Naive B cell (primary cell): ENCODE measurements at places on chromosomes 7 and 10.

DNA sequence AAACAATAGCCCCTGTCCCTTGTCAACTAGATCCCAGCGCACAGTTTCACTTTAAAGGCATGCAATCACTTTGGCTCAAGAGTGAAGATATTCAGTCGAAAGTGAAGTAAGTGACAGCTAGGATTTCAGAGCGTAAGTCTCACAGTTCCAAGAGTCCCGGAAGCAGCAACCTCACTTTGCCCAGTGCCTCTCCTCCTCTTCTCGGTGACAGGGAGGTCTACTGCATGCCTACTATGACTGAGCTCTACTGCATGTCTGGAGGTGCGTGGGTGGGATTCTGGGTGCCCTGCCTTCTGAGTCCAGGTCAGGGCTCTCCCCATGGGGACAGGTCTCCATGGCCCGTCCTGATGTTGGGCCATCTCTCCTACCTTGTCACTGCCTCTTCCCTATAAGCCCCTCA lies 17.0 kb downstream of the PRKCQ start:
- DNase-seq, result no peak

GRCh38 chr7:2870471-2870931 lies 26.4 kb upstream of the GNA12 start:
- peak; percentile 43 for DNase-seq

GRCh38 chr10:93077860-93078337 lies 4.2 kb downstream of the CYP26A1 start:
- no peak for DNase-seq

- DNase-seq, result no peak
These were observed 185.8 kb downstream of the GRM8 start for GRCh38 chr7:127066974-127067373.

DNA sequence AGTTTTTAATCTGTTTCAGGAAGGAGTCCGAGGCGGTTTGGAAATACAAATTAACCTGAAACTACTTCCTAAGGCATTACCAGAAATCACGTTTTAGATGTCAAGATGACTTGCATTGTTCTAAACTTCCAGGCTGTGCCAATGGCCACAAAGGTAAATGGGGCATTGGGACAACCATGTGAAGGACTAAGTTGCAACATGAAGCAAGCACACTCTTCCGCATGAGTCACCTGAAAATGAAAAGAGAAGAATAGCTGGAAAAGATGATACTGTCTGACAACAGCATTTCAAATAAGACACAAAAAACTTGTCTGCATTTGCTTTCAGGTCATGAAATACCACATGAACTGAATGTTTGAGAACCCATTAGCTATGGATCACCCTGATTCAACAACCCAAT lies 262.1 kb downstream of the AHR start:
- DNase-seq, result no peak

- DNase-seq, result no peak
These were observed 27.7 kb upstream of the LRRD1 start for GRCh38 chr7:92206672-92207071.

DNA sequence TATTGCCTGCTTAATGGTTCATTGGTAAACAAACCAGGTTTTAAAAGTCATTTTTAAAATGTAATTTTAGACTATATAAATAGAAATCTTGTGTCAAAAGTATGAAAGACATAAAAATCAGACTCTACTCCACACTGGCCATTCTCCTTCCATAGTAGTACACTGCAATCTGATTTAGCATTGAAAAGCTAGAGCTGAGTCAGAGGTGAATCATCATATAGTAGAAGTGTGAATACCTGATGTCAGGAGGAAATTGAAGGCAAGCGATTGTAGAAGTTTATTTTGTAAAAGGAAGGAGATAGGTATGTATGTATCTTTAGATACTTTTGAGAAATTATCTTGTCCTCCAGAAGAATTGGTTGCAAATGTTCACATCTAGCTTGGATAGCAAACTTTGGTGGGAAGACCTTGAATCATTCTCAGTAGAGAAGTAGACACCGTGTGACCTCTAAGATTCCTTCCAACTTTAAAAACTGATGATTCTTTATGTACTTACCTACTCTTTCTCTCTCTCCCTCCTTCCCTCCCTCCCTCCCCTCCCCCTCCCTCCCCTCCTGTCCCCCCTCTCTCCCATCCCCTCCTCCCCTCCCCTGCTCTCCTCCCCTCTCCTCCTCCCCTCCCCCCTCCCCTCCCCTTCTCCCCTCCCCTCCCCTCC lies 88.1 kb downstream of the BTAF1 start:
- no peak for DNase-seq
